Stimulated activated CD8-positive, alpha-beta memory T cell treated with anti-CD3 and anti-CD28 coated beads, Interleukin-4, amount 100 ng/mL, for 4 hours (primary cell): ENCODE measurements at places on chromosomes 11 and 22.
A peak's percentile ranks its signal among the peaks of the same experiment; 100 is the strongest.

DNA sequence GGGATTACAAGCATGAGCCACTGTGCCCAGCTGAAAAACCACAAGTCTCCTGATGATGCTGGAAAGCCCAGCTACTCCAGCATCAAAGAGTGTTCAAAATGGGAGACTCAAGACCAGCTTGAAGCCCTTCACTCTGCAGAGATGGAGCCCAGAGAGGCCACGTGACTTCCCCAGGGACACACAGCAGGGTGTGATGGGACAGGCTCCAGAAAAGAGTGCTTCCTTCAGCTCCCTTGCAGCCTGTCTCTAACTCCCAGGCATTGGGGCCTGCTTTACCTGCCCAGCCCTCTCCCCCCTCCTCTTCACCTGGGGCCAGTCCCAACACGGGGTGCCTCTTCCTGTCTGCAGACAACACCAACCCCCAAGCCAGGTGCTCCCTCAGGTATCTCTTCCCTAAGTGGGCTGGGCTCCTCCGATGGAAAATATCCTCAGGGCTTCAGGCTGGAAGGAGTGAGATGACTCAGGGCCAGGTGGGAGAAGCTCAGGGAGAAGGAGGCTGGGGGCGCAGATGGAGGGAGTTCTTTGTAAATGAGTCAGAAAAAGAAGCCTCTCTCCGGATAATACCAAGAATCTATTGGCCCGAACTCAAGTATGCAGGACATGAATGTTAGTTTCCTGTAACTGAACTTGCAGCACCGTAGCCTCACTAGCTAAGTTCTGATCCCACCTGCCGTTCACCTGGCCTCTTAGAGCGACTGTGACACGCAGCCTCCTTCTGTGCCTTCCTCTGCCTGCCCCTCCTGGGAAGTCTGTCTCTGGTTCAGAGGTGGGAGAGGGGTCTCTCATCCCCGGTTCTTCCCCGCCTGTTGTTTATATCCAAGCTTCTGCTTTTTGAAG, 326.6 kb downstream of the MN1 start:
- DNase-seq: no peak

DNA sequence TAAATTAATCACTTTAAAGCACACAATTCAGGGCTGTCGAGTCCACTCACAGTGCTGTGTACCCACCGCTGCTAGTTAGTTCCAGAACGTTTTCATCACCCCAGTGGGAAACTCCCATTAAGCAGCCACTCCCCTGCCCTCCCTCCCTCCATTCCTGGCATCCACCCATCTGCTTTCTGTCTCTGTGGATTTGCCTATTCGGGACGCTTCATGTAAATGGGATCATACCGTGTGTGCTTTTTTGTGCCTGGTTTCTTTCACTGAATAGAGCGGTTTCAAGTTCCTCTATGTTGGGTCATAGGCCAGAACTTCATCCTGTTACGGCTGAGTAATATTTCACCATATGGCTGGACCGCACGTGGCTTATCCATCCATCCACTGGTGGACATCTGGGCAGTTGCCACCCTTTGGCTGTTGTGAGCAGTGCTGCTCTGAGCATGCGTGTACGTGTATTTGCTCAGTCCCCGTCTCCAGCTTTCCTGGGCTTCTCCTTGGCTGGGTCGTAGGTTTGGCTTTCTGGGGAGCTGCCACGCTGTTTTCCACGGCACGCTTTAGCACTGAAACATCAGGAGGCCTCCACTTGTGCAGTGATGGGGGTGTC, 30.1 kb downstream of the ARHGAP8 start:
- DNase-seq: no peak

- no peak for DNase-seq
Measured at GRCh38 chr11:67006029-67006884, 16.7 kb upstream of the SYT12 start.

GRCh38 chr22:26502688-26503561, 9.3 kb downstream of the TFIP11 start:
- DNase-seq: peak; percentile 30

GRCh38 chr11:68938816-68939582, 35.3 kb downstream of the IGHMBP2 start:
- no peak for DNase-seq

- DNase-seq: no peak
Measured at GRCh38 chr11:65640483-65641296, 2.8 kb downstream of the SIPA1 start.

GRCh38 chr22:19022755-19023154, 86.7 kb upstream of the PRODH start:
- no peak for DNase-seq

DNA sequence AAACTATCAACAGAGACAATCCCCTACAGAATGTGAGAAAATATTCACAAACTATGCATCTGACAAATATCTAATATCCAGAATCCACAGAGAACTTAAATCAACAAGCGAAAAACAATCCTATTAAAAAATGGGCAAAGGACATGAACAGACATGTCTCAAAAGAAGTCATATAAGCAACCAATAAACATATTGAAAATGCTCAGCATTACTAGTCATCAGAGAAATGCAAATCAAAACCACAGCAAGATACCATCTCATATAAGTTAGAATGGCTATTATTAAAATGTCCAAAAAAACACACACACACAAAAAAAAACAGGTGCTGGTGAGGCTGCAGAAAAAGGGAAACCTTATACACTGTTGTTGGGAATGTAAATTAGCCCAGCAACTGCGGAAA, 8.3 kb upstream of the OR52E8 start:
- no peak for DNase-seq

- DNase-seq: no peak
Measured at GRCh38 chr11:12110714-12111548, 541 bp downstream of the MICAL2 start.
